Prostate gland (tissue), 2 donors: ENCODE measurements at places on chromosomes 4 and X. TPM values are rescaled to one million over a fixed set of nuclear protein-coding genes. Genes with fewer than 3 reads are reported as not detected.

The USP51 gene
- total RNA-seq: 8.5 TPM

The NAP1L2 gene
- total RNA-seq: 21.9 TPM

The ZNF630 gene
- total RNA-seq: 5.6 TPM

The CLCN4 gene
- 0.50 TPM for total RNA-seq

The COX7B2 gene
- total RNA-seq: not detected

The HERC6 gene
- 20.6 TPM for total RNA-seq

The UGT2B10 gene
- not detected for total RNA-seq

The ARAP2 gene
- total RNA-seq: 97.8 TPM

The LRCH2 gene
- total RNA-seq: 5.6 TPM

The NMU gene
- total RNA-seq: not detected

The VEGFC gene
- 4.0 TPM for total RNA-seq

The GPRASP1 gene
- total RNA-seq: 15.8 TPM

The ABLIM2 gene
- total RNA-seq: 7.3 TPM

The LRP2BP gene
- 1.4 TPM for total RNA-seq

The AMER1 gene
- 3.1 TPM for total RNA-seq

The CXXC4 gene
- 7.0 TPM for total RNA-seq

The KCND1 gene
- total RNA-seq: 0.23 TPM

The CABS1 gene
- not detected for total RNA-seq

The ZCCHC12 gene
- 0.74 TPM for total RNA-seq

The BCORL1 gene
- 4.4 TPM for total RNA-seq

The RS1 gene
- total RNA-seq: not detected

The CXorf38 gene
- total RNA-seq: 15.1 TPM

The TMPRSS11D gene
- not detected for total RNA-seq

The MAOA gene
- total RNA-seq: 70.7 TPM

The ETDB gene
- not detected for total RNA-seq

The SNCA gene
- total RNA-seq: 8.7 TPM

The SCRG1 gene
- total RNA-seq: 15.1 TPM

The H2BW2 gene
- 4.2 TPM for total RNA-seq

The ASB9 gene
- total RNA-seq: 62.1 TPM

The ADH7 gene
- 0.64 TPM for total RNA-seq

The CTSO gene
- 24.9 TPM for total RNA-seq

The IL1RAPL1 gene
- 0.23 TPM for total RNA-seq

The CXorf49 gene
- not detected for total RNA-seq

The SLC25A5 gene
- total RNA-seq: 237 TPM

The CT45A7 gene
- total RNA-seq: not detected

The DIPK2B gene
- total RNA-seq: 14.9 TPM

The SOWAHB gene
- total RNA-seq: 1.8 TPM

The RAB41 gene
- total RNA-seq: 1.3 TPM

The CTAG2 gene
- 15.4 TPM for total RNA-seq

The CDKL5 gene
- total RNA-seq: 14.5 TPM

The CT47B1 gene
- not detected for total RNA-seq

The MTMR8 gene
- 1.8 TPM for total RNA-seq

The BMX gene
- total RNA-seq: 1.2 TPM

The GRIA2 gene
- 5.1 TPM for total RNA-seq

The GAGE1 gene
- total RNA-seq: not detected

The CSAG2 gene
- total RNA-seq: not detected
